ENCODE measurements at places on chromosomes 7 and 10.

- DNase-seq, result no peak
These were observed 46.9 kb upstream of the WIPI2 start for GRCh38 chr7:5143106-5143505.

DNA sequence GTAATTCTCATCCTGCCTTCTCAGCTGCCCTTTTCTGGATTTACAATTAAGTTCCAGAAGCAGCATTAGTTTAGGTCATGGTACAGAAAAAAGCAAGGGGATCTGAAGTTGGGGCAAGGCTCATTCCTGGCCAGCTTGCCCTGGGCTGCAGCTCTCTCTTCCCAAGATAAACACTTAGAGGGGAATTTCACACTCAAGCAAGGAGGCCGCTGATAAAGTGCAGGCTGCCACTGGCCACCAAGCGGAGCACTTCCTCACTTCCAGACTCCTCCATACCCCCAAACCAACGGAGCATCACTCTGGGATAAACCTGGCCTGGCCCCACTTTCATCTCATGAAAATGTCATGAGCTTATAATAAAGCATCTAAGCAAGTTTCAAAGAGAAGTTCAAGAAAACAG, 445.5 kb upstream of the MKI67 start:
- DNase-seq, result no peak

DNA sequence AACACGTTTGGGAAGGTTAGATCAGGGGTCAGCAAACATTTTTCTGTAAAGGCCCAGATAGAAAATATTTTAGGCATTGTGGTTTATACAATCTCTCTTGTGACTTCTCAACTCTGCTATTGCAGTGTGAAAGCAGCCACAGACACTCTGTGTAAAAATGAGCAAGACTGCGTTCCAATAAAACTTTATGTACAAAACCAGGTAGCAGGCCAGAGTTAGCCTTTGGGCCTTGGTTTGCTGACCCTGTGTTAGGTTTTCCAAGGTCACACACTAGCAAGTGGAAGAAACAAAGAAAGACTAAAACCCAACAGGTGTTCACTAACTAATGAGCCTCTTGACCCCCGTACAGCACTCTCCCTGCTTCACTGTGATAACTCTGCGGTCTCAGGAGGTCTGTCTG, 14.9 kb upstream of the PAXIP1 start:
- no peak for DNase-seq

DNA sequence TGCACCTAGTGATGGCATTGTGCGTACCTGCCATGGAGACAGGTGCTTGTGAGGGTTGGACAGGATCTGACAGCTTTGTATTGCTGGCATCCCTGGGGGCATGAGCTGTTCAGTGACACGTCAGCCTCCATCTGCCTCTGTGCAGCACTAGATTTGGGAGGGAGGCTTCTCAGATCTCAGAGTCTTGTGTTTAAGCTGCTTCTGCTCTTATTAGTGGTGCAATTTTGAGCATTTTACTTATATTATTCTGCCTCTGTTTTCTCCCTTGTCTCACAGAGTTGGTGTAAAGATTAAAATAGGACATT, 5.1 kb downstream of the ARHGAP22 start:
- peak; percentile 69 for DNase-seq

DNA sequence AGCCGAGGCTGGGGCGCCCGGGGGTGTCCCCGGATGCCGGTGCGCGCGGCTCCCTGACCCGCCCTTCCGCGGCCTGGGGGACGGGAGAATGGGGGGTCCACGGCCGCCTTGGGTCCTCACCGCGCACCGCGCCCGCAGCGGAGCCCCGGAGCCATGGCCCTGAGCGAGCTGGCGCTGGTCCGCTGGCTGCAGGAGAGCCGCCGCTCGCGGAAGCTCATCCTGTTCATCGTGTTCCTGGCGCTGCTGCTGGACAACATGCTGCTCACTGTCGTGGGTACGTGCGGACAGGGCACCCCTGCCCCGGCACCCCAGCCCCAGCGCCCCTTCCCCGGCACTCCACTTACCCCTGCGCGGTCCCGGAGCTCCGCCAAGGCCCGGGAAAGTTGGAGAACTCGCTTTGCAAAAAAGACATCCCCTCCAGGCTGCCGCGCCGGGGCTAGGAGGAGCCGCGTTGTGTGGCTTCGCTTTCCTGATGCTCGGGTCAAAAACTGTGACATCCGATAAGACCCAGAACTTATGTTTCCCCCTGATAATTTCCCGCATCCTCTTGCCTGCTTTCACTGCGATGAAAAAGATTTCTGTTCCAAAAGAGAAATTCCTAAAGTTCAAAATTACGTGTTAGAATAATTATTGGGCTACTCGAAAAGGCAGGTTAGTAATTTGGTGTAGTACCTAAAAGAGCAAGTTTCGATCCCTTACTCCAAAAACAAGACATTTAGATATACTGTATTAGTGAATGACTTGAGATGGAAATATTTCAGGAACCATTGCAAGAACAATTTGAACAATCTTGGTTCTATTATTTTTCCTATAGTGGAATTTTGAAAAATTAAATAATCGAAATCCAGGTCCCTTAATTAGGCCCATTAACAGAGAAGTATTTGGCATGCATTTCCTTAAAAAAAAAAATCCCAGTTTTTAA, 888 bp downstream of the SLC18A2 start:
- no peak for DNase-seq

GRCh38 chr7:55178863-55179773, 160.3 kb downstream of the EGFR start:
- DNase-seq, result no peak

- DNase-seq, result no peak
These were observed 92.2 kb downstream of the AVL9 start for GRCh38 chr7:32587411-32587948.

- no peak for DNase-seq
These were observed 168.4 kb upstream of the PODXL start for GRCh38 chr7:131724776-131725345.

- no peak for DNase-seq
These were observed 3.2 kb downstream of the UBE2H start for GRCh38 chr7:129949292-129950133.

DNA sequence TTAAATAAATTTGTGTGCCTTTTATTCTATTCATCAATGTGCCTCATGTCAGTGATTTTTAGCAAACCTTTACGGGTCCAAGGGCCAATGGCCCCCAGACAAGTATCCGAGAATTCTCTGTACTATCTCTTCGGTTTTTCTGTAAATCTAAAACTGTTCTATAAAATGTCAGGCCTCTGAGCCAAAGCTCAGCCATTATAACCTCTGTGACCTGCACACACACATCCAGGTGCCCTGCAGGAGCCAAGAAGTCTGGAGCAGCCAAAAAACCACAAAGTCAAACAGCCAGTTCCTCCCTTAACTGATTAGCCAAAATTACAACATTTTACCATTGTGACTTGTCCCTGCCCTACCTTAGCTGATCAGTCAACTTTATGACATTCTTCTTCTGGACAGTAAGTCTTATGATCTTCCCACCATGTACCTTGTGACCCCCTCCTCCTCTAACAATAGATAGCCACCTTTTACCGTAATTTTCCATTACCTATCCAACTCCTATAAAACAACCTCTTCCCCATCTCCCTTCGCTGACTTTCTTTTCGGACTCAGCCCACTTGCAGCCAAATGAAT, 363.8 kb downstream of the SEMA3D start:
- no peak for DNase-seq

DNA sequence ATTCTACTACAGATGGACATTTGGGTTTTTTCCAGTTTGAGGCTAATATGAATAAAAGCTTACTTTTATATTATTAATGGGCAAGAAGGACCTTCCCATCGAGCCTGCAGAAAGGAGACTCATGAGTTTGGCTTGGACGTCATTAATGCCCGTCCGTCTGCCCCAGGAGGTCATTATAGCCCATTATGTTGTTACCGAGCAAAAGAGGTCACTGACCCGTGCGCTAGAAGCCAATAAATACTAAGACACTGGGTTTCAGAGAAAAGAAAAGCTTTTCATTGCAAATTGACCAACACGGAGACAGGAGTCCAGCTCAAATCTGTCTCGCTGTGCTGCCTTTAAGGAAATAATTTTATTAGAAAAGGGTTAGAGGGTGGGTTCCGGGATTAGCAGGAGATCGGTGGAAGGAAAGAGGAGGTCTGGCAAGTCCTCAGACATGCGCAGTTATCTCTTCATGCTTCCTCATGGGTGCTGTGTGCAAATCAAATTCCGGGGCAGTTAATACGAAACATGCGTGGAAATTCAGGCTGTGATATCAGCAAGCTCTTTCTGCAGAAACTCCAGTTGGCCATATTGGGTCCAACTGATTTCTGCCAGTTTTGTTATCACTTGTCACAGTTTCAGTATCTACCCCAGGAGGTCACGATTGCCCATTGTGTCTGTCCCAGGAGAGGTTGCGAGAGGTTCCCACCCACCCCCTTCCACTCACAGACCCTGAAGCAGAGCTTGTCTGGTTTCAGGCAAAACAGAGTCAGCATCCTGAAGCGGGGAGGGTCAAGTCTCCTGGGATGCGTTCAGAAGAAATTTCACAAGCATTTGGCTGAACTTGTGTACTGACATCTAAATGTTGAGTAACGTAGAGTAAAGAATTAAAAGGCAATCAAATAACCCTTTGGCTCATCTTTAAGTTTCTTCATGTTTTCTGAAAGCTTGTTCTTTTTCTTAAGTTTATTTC, 1.1 kb upstream of the GALNTL5 start:
- DNase-seq, result no peak

GRCh38 chr7:100472854-100473499, 6.0 kb downstream of the TSC22D4 start:
- peak; percentile 34 for DNase-seq

GRCh38 chr10:5534880-5535856, 10.4 kb downstream of the CALML3 start:
- no peak for DNase-seq

GRCh38 chr7:102253066-102253972, 33.3 kb upstream of the SH2B2 start:
- no peak for DNase-seq

DNA sequence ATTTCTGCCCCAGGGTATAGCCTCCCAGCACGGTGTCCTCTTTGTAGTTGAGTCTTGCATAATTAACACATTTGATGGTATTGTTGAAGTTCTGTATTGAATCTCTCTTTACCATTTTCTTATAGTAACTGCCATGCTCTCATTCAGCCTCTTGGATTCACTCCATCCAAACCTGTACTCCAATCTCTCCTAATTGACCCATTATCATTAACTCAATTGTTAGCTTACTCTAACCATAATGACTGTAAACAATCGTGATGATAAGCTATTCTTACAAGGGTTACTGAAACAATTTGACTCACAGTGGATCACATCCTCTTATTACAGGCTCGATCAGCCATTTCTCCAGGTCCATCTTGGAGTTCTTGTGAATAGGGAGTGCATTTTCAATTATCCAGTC, 191.9 kb upstream of the AGK start:
- DNase-seq, result peak; percentile 46

DNA sequence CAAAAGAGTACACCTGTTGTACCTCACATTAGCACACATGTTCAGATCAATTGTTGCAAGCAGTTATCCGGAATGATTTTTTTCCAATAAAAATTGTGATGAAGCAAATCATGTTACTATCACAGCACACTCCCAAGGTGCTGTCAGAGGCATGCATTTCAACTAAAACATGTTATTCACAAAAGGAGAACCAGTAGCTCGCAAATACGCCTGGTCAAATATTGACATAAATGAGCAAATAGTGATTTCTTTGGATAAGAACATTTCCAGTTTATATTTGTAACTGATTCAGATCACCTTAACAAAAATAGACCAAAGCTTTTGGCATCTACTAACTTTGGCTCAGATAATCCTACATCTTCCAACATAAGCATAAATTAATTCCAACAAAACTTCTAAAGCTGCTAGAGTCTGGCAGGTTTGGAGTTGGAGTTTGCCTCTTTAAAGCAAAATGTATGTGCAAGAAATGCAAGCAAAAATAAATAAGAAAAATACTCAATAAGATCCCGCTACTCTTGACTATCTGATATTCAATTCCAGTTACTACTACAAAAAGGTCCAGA, 208.0 kb downstream of the SFMBT2 start:
- no peak for DNase-seq

- no peak for DNase-seq
These were observed 93.3 kb upstream of the FZD8 start for GRCh38 chr10:35735412-35735811.

DNA sequence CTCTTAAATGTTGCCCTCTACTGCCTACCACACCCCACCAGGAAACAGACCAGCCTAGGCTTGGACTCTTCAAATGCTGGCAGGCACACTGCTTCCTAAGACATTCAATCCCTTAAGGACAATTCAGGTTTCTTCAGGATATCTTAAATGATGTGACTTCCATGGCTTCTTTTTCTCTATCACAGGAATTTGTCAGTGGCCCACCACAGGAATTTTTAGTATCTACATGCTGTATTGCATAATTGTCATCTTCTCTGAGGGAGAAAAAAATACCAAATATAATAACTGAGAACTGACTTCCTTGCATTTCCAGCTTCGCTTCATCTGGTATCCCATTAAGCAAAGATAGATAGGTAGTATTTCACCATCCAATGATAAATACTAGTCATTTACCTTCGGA, 129.3 kb downstream of the WNT2 start:
- no peak for DNase-seq

DNA sequence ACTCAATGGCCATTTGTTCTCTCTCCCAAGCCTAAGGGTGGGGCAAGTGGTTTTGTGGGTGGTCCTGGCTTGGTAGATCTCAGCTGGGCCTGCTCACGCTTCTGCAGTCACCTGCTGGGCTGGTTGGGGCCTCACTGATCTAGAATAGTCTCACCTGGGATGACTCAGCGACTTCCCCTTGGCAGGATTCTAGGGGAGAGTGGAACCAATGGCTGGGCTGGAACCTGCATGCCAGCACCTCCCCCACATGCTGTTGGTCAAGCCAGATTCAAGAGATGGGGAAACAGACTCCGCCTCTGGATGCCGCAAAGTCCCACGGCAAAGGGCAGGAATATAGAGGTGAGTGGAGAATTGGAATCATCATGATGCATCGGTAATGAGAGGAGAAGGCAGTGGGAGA, 292.9 kb upstream of the NPVF start:
- DNase-seq, result no peak

GRCh38 chr7:90582164-90582563, 14.0 kb upstream of the CDK14 start:
- DNase-seq, result no peak

DNA sequence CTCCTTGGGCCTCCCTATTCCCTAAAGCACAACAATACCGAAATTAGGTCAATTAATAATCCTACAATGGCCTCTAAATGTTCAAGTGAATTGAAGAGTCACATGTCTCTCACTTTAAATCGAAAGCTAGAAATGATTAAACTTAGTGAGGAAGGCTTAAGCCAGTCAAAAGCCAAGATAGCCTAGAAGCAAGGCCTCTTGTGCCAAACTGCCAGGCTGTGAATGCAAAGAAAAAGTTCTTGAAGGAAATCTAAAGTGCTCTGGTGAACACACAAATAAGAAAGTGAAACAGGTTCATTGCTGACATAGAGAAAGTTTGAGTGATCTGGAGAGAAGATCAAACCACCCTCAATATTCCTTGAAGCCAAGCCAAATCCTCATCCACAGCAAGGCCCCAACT, 57.2 kb downstream of the SLC29A4 start:
- no peak for DNase-seq

GRCh38 chr10:83167081-83167480, 972.2 kb upstream of the GHITM start:
- no peak for DNase-seq
